ENCODE measurements at places on chromosomes 11 and 22.

GRCh38 chr11:12275818-12276217 lies 101.6 kb upstream of the PARVA start:
- no peak for DNase-seq

DNA sequence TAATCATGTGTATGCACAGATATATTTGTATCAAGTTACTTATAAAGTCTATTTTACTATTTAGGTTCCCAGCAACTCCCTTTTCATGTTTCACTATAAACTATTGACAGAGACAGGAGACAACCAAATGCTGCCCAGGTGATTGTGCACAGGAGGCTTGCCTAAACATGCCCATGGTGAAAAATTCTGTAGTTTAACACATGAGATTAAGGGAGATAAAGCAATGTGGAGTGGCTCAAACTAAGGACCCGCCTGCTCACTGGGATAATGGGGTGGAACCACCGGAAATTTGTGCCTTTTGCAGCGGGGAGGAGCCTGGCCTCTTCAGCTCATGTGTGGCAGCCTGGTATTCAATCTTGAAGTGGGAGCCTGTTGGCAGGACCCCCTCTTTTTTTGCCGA lies 459.5 kb upstream of the CNTN5 start:
- no peak for DNase-seq

DNA sequence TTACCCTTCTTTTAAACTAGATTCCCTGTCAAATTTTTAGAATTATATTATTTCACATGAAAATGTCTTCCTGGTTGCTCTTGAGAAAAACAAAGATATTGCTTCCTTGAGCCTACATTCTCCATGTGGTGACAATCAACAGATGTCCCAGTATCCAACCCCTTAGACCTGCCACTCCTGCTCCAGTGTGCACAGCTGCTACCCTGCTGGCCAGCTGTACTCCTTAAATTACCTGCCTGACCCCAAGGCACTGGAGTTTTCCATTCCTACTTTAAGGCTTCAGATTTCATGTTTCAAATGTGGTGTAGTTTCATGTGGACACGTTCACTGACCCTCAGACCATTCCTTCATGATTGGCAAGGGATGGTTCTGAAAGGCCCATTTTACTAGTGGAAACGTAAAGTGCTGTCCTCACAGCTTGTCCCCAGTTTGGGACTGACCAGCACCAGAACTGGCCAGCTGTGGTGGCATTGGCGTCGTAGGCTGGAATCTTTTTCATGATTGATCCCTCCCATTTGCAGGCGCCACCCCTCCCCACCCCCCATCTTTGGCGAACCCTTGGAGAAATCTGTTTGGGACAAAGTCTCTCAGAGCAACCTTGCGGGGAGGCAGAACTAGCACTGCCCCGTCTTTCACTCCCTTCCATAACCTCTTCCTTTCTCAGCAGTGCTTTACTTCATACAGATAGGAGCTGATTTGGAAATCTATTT lies 123.5 kb downstream of the DBX1 start:
- DNase-seq: no peak

DNA sequence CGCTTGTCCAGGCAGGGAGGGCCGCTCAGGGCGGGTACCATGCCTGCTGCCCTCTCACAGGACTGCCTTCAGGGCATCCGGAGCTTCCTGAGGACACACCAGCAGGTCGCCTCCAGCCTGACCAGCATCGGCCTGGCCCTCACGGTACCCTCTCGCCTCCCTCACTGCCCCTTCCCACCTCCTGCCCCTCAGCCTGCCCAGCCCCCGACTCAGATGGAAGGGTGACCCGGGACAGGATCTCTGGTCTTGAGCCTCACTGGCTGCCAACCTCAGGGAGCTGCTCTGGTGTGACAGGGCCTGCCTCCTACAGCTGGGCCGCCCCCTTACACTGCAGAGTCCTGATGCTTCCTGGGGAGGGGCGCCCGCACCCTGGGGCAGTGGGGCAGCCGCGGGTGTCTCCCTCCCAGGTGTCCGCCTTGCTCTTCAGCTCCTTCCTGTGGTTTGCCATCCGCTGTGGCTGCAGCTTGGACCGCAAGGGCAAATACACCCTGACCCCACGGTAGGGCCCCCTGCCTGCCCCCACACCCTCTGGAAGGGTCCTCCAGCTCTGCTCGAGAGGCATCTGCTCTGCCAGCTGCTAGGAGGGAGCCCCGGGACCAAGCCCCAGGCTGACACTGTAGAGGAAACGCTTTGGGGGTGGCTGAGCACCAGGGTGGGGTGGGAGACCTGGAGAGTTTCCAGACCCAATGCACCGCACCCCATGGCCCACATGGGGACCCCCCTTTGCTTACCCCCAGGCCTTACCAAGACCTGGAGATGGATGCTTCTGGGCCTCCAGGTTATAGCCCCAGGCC lies 14.6 kb downstream of the TSPAN32 start:
- DNase-seq: no peak

DNA sequence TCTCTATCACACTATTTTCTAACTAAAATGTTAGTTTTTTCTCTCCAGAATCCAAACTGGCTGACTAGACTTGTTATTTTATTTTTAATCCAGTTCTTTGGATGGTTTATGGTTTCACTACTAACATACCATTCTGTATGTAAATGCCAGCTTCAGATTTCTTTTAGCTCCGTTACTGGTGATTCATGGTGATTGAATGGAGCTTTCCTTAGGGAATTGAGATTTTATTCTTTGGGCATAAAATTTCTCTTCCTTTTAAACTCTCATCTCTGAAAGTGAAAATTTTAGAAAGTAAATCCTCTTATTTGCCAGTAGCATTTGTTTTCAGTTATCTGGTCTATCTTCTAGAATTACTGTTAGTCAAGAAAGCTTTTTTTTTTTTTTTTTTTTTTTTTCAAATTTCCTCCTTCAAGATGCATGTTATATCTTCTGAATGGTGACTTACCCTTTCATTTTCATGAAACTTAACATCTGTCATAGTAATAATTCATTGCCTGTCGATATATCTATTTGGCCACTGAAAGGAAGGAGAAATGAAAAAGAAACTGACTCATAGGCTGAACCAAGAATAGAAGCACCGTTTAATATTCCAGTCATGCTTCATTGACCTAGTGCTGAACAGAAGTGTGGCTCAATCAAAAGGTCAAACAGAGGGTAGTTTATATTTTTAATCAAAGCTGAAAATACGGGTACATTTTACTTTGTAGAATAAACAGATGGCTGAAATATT lies 6.4 kb downstream of the ENDOD1 start:
- no peak for DNase-seq

DNA sequence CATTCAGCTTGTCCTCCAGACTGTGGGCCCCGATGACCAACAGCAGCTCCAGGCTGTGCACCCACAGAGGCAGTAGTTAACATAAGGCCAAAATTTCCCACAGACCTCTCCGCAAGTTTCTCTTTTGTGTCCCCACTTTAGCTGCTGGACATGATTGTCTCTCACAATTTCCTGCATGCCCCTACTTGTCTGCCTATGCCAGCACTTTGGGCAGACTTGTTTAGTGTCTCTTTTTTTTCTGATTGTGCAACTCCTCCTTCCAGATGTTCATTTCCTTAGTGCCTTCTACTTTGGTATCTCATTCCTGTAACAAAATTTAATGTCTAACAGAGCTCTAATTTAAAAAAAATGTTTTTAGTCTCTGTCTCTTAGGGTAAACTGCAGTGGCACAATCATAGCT lies 23.8 kb upstream of the SCN3B start:
- no peak for DNase-seq

DNA sequence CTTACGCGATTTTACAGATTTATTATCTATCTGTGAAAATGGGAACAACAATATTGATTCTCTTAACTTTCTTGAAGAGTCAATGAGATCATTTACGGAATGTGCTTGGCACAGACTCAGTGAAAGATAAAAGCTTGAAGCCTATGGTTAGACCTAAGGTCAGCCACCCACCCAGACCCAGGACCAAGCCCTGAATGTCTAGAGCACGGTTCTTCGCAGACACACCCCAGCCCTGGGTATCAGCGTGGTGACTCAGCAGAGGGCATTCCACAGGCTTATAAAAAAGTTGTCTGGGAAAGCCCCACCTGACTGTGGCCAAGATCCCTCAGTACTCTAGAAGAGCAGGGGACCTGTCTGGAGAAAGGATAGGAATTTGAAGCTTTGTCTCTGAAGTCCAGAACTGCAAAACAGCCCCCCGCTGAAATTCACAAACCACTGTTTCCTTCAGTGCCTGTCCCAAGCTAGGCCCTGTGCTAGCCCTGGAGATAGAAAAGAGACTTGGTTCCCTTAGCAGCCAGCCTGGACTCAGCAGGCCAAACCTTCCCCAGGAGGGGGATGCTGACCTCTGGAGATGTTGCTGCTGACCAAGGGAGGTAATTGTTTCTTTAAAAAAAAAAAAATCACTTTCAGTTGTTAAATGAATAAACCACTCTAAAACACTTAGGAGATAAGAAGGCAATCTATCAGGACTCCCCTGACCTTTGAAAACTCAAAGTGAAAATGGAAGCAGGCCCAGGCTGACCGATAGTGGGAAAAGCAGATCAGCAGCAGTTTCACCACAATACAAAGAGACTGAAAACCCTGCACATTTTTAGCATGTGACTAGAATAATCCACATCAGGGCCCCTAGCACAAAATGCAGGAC lies 114.0 kb downstream of the ABTB2 start:
- DNase-seq: no peak

GRCh38 chr11:132423266-132423665 lies 1052.9 kb downstream of the NTM start:
- DNase-seq: no peak

- DNase-seq: no peak
Measured at GRCh38 chr11:106670069-106670468, 348.2 kb downstream of the GUCY1A2 start.

GRCh38 chr11:70595452-70595851 lies 197.1 kb downstream of the CTTN start:
- DNase-seq: no peak

- DNase-seq: no peak
Measured at GRCh38 chr11:105220121-105220520, 80.6 kb upstream of the CARD18 start.

DNA sequence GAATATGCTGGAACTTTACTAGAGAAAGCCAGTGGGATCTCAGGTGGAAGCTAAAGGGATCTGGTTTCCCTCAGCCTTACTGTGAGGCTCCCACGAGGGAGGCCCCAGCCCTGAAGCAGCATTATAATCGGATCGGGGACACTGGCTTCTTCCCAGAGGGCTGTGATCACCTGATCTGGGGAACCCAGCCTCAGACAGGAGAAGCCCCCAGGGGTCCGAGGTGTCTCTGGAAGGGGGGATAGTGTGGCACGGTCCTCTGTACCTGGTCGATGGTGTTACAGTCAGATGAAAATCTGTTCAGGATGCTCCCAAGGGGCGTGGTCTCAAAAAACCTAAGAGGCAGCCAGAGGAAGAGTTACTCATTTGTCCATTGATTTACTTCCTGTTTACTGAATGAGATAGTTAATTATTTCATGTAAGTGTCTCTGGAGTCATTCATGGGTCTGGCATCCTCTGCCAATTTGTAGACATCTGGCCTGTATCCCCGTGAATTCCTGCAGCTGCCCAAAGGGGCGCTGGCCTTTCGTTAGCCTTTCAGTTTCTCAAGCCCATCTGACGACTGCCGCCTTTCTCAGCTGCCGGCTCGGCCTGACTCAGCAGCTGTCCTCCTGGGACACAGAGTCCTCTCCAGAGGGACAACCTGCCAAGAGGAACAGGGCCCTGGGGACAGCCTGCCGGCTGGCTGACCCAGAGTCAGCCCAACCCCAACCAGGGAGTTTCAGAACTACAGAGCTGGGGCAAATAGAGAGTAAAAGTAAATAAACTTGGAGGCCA lies 17.0 kb upstream of the KCNJ11 start:
- no peak for DNase-seq

- DNase-seq: no peak
Measured at GRCh38 chr22:47294222-47294532, 531.7 kb downstream of the TBC1D22A start.

DNA sequence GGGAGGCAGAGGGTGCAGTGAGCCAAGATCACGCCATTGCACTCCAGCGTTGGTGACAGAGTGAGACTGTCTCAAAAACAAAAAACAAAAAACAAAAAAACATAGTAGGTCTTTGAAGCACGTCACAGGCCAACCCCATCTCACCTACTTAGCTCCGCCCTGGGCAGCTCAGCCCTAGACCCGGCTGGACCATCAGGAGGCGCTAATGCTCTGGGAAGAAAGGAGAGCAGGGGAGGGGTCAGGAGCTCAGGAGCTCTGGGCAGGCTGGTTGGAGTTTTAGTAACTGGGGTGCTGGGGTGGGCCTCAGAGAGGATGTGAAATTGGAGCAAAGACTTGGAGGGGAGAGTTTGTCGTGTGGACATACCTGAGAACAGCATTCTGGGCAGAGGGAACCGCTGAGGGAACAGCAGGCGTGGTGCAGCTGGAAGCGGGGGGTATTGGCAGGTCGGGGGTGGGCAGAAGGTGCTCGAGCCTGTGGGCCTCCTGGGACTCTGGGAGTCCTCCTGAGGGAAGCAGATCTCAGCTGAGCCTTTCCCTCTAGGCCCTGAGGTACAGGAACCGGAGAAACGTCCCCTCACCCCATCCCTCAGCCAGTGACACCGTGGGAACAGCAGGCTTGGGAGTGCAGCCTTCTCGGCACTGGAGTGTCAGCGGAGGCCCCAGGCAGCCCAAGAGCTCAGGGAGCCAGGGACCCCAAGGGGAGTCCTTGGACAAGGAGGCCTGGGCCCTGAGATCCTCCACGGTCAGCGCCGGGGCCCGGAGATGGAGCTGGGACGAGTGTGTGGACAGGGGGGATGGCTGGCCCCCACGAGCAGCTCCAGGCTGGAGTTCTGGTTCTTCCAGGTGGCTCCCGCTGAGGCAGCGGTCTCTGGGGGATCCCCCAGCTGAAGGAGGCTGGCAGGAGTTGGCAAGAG lies 2.2 kb upstream of the RPS6KA4 start:
- no peak for DNase-seq

DNA sequence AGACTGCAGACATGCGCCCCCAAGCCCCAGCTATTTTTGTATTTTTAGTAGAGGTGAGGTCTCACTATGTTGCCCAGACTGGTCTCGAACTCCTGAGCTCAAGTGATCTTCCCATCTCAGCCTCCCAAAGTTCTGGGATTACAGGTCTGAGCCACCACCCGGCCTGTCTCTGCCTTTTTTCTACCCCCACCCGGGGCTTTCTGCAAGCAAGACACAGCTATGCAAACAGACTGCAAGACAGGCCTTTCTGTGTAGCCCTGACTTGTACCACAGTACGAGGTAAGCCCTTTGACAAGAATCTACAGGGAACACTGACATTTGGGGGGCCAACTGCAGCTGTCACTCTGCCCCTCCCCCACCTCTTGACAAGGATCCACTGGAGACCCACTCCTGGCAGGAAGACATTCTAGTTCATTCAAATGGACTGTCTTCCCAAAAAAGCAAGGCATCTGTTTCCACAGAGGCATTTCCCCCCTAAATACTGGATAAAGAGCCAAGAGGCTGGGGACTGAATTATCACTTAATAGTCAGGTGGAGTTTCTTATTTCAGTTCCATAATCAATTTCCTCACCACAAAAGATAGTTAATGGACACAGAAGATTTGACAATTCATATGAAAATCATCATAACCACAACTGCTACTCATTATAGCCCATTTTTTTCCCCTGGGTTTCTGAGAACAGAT lies 118.2 kb downstream of the ABTB2 start:
- no peak for DNase-seq

GRCh38 chr11:74370123-74370522 lies 28.1 kb downstream of the PGM2L1 start:
- DNase-seq: no peak

GRCh38 chr11:67045314-67045713 lies 11.3 kb upstream of the RHOD start:
- no peak for DNase-seq

GRCh38 chr11:121337740-121338272 lies 45.2 kb downstream of the SC5D start:
- no peak for DNase-seq

- DNase-seq: no peak
Measured at GRCh38 chr11:326592-326841, 5.9 kb upstream of the IFITM3 start.
